Common myeloid progenitor, CD34-positive (primary cell): ENCODE measurements at places on chromosomes 11 and 22.

GRCh38 chr11:27847496-27847895, 147.2 kb upstream of the BDNF start:
- DNase-seq: no peak

- no peak for DNase-seq
Observed at GRCh38 chr11:111779118-111779517, 12.9 kb upstream of the PPP2R1B start.

GRCh38 chr11:58494101-58494500, 13.8 kb downstream of the OR5B21 start:
- no peak for DNase-seq

- peak; percentile 76 for DNase-seq
Observed at GRCh38 chr11:117733316-117733715, 63.7 kb downstream of the DSCAML1 start.

GRCh38 chr11:43549624-43550023, 130.9 kb upstream of the HSD17B12 start:
- no peak for DNase-seq

- no peak for DNase-seq
Observed at GRCh38 chr22:40216041-40216756, 38.5 kb downstream of the TNRC6B start.

DNA sequence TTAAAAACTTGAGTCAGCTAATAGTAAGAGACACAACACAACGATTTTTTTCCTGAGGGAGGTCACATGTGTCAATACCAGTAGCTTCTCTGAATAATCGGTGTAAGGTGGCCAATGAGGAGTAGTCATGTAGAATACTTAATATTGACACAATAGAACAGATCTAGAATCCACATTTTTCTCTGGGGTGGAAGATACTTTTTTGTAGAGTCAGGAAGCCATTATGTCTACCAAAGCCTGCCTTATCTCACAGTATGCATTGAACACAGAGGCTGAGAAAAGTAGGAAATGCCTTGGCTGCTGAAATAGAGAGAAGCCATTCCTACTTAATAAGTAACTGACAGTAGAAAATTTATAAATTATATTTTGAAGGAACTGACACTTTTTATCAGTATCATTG, 725.0 kb downstream of the METTL15 start:
- DNase-seq: no peak

DNA sequence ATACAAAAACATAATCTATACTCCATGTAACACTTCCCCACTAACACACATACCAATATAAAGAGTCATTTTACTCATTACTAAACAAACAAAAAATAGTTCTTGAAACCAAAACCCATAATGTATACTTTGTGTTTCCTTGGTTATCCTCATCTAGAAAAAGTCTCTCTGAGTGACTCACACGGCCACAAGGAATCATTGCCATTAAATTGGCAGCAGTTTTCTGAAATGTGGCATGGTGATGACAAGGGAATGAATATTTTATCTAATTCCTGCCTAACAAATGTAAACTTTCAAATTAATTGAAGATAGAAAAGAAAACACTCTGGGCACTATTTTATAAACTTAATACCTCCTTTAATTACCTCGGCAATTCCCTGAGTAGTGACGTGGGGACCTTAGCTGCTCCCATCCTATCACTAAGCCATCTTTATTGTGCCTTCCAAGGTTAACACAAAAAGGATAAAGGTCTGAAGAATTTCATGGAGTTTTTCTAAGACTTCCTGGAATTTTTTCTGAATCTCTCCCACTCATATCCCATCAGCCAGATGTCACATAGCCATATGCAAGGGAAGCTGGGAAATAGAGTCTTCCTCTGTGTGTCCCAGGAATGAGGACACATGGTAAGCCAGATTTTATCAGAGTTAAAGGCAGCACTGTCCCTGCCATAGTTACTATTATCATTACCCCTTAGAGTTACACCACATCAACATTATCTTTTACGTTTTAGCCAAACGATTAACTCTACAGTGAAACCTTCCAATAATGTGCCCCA, 857.2 kb upstream of the TENM4 start:
- no peak for DNase-seq

- DNase-seq: peak; percentile 17
Observed at GRCh38 chr11:3184732-3185347, 19.7 kb upstream of the OSBPL5 start.

- DNase-seq: no peak
Observed at GRCh38 chr11:8288824-8289491, 25.3 kb upstream of the LMO1 start.

GRCh38 chr11:116215471-116216113, 557.2 kb downstream of the BUD13 start:
- no peak for DNase-seq

DNA sequence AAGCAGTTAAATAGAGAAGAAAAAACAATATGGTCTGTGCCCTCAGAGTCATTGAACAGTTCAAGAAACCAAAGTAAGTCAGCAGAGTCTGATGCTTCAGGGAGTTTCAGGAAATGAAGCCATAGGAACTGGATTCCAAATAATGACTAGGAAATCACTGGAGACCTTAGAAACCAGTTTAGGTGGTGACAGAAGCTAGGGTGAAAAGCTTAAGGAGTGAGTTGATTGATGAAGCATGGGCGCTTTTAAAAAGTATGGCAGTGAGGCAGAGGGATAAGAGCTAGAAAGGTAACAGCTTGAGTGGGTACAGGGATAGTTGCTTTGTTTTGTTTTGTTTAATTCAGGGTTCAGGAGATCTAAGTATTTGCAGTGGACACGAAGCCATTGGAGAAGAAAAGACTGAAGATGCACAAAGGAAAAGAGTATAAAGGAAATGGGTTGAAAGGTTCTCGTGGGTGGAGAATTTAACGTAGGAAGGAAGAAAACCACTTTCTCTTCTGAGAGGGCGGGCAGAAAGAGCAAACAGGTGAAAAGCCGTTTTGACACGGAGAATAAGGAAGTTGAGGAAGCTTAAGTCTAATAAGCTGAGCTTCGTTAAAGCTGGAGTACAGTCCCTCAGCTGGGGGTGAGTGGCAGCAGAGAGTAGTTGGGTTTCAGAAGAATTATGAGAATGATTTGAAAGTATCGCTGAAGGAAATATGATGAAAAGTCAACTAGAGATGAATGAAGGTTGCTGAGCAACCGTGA, 14.8 kb downstream of the SGSM3 start:
- peak; percentile 90 for DNase-seq

DNA sequence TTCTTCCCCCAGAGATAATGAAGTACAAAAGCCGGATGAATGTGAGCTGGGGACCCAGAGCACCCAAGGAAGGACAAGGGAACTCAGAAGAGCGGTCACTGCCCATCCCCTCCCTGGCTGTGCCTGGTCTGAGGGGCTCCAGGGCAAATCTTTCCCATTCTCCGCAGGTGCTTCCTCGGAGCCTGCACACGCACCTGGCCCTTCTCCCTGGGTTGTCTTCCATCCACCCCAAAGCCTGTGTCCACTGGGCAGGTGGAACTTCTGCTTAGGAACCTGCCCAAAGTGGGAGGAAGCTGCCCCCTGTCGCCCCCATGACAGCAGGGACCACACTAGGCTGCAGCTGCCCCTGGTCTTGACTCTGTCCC, 121.0 kb upstream of the FGF3 start:
- no peak for DNase-seq

DNA sequence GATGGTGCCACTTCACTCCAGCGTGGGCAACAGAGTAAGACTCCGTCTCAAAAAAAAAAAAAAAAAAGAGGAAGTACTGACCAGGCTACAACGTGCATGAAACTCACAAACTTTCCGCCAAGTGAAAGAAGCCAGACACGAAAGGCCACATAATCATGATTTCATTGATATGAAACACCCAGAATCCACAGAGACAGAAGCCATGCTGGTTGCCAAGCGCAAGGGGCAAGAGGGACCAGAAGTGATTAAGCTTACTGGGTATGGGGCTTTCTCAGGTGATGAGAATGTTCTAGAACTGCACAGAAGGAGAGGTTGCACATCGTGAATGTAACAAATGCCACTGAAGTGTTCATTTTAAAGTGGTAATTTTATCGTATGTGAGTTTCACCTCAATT, 60.9 kb downstream of the CELSR1 start:
- peak; percentile 82 for DNase-seq

DNA sequence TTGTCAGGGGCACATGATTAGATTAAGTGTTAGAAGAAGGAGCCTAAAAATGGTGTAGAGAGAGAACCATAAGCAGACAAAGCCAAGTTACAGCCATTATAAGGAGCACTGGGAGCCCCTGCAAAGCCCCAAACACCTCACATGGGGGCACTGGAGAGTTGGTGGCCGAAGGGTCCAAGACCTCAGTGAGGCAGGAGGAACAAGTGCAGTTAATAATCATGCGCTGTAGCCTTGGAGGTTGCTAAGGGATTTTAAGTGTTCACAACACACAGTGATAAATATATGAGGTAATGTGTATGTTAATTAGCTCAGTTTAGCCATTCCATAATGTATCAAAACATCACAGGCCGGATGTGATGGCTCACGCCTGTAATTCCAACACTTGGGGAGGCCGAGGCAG, 54.4 kb upstream of the JAM3 start:
- peak; percentile 26 for DNase-seq

- peak; percentile 88 for DNase-seq
Observed at GRCh38 chr11:70650075-70650909, 252.0 kb downstream of the CTTN start.

- no peak for DNase-seq
Observed at GRCh38 chr22:46027211-46028105, 50.5 kb upstream of the WNT7B start.

DNA sequence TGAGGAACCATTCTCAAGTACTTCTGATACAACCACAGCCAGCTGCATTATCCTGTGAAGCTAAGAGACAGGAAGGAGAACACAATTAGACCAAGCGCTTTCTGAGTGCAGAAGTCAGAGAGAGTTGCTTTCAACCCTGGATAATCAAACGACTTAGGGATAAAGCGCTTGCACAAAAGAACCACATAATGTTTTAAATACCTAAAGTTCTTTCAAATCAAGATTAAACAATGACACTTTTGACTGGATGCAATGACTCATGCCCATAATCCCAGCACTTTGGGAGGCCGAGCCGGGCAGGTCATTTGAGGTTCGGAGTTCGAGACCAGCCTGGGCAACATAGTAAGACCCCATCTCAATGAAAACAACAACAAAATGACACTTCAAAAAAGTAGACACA, 145.1 kb downstream of the SWAP70 start:
- DNase-seq: peak; percentile 30

- DNase-seq: no peak
Observed at GRCh38 chr11:23453522-23453921, 593.2 kb upstream of the CCDC179 start.

- DNase-seq: no peak
Observed at GRCh38 chr11:31943056-31943780, 132.1 kb upstream of the PAX6 start.
